Stimulated activated CD8-positive, alpha-beta memory T cell treated with anti-CD3 and anti-CD28 coated beads, Interleukin-15, amount 100 ng/mL, for 1 hour (primary cell): ENCODE measurements at places on chromosomes 7 and 10.

DNA sequence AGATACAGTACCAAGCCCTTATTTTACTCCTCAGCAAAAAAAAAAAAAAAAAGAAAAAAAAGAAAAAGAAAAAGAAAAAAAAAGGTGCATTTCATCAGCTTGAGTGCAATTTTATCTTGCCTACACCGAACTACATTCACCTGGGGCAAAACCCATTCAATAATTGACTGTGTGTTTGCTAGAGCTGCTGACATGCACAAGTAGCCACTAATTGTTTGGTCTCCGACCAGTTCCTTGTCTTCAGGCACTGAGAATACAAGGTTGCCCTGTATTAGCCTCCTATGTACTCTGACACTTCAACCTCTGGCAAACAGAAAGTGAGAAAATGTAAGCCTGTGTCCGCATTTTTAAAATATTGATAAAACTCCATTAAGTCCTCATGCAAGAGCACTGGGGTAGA lies 1579.4 kb upstream of the LRRTM3 start:
- no peak for DNase-seq

- DNase-seq: no peak
Observed at GRCh38 chr7:111492234-111492633, 70.1 kb downstream of the IMMP2L start.

- DNase-seq: no peak
Observed at GRCh38 chr10:124470544-124471434, 9.2 kb downstream of the LHPP start.

DNA sequence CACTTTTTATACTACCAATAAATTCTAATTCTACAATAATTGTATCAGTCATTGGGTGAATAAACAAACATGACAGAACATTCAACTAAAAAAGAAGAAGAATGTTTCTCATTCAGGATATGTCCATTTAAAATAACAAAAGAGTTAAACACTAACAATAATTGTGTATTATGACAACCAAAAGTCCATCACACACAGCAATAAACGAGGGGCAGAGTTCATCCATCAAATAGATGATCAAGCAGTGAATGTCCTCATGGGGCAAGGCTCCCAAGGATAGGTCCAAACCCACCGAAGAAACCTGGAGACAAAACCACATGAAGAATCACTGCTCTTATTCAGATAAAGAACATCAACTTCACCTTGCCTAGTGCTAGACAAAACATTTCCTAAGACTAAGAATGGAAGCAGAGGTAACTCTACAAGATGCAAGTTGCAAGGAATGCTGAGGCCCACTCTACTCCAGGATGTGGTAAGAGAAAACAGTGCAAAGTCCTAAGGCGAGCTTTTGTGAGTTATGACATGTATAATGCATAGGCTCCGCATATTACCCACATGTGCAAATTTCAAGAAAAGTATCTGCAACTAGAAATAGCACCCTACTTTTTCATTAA lies 115.1 kb downstream of the PARD3 start:
- DNase-seq: no peak

- DNase-seq: no peak
Observed at GRCh38 chr10:124074501-124075109, 18.8 kb downstream of the CHST15 start.

GRCh38 chr10:74012480-74012879 lies 14.6 kb downstream of the VCL start:
- no peak for DNase-seq

GRCh38 chr7:114540291-114540690 lies 125.7 kb downstream of the FOXP2 start:
- DNase-seq: no peak

DNA sequence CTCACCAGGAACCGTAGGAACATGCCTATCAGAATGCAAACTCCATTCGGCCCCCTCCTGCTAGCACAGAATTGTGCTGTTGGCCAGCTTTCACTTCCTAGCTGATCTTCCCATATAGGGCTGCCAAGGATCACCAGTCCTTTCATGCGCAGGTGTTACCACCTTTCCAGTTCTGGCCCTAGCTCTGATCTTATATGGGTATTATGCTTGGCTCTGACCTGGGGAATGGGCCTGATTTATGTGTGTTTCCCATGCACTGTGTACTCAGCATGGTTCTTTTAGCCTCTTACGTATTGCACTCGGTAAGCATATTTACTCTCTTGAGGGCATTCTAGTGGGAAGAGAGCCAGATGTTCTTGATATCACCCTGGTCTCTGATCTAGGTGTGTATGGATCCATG lies 11.1 kb downstream of the SLC35G1 start:
- DNase-seq: no peak

DNA sequence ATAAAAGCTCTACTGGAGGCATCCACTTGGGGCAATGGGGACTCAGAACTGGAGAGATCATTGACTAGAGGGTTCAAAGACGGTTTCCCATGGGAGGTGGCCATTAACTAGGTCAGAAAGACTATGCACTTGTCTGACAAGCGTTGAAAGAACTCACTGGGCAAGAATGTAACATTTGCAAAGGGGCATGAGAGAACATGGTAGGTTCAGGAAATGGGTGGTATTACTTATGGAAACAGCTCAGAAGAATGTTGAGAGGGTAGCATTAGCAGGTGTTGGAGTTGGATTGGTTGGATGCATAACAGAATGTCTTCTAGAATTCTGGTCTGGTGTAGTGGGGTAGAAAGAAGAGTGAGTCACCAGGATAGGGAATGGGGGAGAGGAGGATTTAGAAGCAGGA lies 119.1 kb upstream of the CDCA7L start:
- no peak for DNase-seq

GRCh38 chr10:132575320-132576201 lies 38.0 kb downstream of the INPP5A start:
- DNase-seq: no peak

DNA sequence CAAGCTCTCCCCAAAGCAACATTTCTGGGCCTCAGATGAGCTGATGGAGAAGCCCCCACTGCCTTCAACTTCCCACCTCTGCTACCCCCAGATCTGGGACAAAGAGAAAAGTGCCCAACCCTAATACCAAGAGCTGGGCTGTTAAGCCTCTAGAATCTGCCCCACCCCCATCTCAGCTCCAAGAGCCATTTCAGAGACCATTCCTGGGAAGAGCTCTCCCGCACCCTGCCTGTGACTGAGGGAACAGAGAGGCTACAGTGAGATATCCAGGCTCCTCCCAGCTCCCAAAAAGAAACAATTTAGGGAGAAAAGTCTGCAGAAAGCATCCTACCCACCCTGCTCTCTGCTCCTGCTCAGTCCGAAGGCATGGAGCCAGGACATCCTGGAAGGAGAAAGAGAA lies 2.5 kb upstream of the KCNH2 start:
- DNase-seq: no peak

GRCh38 chr7:18724318-18724717 lies 228.8 kb downstream of the HDAC9 start:
- DNase-seq: no peak

DNA sequence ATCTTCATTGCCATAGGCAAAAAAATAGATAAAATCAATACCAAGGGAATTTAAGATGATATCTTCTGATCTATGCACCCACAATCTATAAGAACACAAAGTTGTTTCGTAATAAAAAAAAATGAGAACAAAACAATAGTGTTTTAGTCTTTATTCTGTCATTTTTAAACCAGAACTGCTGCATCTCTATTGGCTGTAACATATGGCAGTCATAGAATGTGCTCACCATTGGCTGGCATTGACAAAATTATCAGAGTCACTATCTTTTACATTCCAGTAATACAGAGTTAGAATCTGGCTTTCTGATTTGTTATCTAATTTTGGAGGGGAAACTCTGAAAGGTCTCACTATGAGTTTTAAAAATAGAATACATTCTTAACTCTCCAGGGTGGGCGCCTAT lies 138.6 kb upstream of the CCDC6 start:
- no peak for DNase-seq
